NCI-H1930 (cell line): ENCODE measurements at places on chromosomes 16 and 17.
A peak's percentile ranks its signal among the peaks of the same experiment; 100 is the strongest.

- no peak for DNase-seq
Measured at GRCh38 chr17:39951924-39952679, 10.7 kb upstream of the GSDMA start.

DNA sequence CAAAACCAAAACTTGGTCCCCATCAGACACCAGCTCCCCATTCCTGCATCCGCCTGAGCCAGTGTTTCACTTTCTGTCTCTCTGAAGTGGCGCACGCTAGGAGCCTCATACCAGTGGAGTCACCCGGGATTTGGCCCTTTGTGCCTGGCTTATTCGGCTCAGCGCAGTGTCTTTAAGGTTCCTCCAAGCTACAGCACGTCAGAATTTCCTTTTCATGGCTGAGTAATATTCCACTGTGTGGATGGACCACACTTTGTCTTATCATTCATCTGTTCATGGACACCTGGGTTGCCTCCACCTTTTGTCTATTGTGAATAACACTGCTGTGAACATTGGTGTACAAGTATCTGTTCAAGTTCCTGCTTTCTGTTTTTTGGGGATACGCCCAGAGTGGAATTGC, 45.2 kb upstream of the CHMP6 start:
- DNase-seq = no peak

DNA sequence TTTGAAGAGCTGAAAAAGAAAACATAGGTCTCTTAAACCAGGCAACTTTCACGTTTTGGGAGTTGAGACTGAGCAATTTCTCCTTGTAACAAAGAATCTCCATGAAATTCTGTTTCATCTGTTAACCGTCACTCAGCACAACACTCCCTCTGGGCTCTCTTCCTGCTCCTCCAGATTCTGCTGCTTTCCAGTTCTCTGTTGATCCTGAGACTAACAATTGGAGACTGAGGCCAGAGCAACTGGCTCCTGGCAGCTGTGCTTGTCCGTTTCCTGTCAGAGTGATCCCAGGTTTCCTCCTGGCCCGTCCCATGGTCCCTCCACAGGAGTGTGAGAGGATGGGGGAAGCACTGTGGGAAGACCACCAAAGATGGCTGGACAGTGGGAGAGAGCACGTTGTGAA, 32.5 kb downstream of the IST1 start:
- no peak for DNase-seq

DNA sequence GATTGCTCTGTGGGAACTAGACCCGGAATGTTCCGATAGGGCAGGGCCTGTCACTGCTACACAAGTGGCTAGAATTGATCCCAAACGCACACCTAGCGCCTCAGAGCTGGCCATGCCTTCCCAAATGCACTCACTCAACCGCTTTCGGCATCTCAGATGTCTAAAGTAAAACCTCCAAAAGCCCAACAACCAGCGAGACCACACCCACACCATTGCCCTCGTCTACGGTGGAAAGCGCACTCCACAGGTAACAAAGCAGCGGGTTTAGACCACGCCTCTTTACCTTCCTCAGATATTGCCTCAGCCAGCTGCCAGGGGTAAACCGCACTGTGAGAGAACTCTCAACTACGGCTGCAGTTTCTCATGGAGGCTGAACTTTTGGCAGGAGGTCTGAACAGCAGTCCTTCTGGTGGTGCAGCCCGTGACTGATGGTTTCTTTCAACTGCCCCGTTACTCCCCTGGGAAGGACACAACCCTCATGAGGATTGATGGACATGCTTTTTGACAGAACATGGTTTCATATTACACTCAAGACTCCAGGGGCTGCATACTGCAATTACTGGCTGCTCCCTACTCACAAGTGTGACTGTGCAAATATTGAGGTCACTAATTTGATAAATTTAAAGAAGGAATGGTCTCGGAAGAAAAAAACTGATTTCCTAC, 34.5 kb downstream of the USP7 start:
- DNase-seq = no peak

GRCh38 chr17:9537177-9537776, 38.3 kb downstream of the STX8 start:
- no peak for DNase-seq

DNA sequence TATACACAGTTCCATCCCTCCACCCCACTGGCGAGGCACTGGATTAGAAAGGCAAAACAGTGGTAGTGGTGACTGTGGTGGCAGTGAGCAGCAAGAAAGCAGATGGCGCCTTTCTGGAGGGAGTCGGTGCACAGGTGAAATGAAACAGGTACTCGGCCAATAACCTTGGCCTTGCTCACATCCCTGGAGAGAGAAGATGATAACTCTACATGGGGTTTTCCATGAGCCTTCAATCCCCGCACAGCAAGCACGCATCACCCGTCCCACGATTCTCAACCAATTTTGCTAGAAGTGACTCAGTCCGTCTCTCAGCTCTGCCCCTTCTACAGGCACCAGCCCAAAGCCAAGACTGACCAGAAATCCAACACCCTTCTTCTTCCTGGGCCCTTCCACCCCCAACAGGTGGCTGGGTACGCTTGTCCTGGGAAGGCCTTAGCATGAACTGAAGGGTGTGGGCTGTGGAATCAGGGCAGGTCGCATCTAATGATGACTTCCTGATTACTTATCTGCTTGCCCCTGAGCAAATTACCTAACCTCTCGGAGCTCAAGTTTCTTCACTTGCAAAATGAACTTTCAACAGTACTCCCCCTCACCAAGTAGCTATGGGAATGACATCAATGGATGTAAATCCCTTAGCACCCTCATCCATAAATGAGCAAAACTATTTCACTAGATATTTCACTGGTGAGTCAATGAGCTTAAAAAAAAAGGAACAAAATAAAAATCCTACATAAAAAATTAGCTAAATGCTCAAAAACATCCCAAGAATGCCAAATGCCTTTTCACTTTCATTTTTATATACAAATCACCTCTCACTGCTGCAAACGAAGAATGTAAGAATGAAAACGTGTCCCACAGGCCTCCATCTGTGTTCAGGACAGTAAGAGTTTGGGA, 18.0 kb downstream of the XPO6 start:
- DNase-seq = no peak

GRCh38 chr17:17298108-17298507, 5.1 kb upstream of the NT5M start:
- no peak for DNase-seq

- peak; percentile 81 for DNase-seq
Measured at GRCh38 chr17:68200689-68201417, 47.0 kb upstream of the AMZ2 start.

DNA sequence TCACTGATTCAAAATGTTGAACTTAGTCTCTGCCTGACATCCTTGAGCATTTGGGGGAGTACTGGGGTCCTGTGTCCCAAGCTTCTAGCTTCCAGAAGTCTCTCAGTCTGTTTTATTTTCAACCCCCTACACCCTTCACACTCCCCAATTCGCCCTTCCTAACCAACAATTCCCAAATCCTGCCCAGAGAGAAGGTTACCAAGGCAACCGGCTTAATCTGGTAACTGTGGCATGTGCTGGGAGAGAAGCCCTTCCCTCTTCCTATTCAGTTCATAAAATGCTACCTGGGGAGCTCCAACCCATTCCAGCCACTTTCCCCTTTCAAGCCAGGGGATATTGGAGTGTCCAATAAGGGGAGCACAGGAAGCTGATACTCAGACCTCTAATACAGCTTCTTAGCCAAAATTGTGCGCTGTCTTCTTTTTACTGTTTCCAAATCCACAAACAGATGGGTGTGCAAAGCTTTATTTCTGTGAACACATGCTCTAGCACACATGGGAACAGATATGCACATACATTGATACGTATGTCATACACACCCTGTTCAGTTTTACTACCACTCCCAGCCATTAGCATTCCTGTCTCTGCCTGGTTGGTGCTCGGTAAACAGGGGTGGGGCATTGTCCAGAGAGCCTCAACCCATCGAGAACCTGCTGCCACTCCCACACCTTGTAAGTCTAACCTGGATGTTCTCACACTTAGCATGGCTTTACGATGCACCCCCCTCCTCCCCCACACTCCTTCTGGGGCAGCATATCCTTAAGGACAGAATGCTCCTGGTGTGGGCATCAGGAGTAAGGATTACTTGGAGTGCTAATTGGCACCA, 1.1 kb upstream of the RAPGEFL1 start:
- no peak for DNase-seq

DNA sequence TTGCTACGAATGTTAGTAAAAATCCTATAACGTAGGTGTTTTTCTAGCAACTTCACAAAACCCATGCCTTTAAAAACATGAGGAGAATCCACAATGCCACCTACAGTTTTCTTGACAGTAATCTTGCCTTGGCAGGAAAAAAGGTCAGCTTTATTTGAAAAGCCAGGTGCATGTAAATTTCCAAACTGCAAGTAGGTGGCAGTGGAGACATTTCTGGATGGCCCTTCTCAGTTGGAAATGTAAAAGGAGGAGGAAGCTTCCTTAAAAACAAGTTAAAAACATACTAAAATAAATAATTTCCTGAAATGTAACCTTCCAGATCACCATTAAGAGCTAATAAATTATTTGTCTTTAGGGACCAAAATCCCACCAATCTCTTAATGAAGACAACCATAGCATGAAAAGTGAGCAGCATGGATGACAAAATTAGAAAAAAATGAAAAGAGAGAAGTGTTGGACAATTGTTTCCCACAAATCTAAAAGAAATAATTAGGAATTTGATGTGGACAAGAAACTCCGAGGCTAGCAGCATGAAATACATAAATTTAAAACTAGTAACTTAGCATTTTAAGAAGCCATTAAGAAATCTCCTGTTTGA, 152.2 kb downstream of the SNX11 start:
- DNase-seq = peak; percentile 47

- peak; percentile 96 for DNase-seq
Measured at GRCh38 chr16:709566-710499, 4.2 kb upstream of the FBXL16 start.

- DNase-seq = peak; percentile 9
Measured at GRCh38 chr17:30095507-30096244, 20.9 kb upstream of the NSRP1 start.

GRCh38 chr17:57495771-57496170, 239.4 kb downstream of the MSI2 start:
- DNase-seq = no peak

- no peak for DNase-seq
Measured at GRCh38 chr17:73023759-73024158, 68.7 kb downstream of the SLC39A11 start.

GRCh38 chr16:10738231-10739077, 5.2 kb upstream of the NUBP1 start:
- DNase-seq = no peak

DNA sequence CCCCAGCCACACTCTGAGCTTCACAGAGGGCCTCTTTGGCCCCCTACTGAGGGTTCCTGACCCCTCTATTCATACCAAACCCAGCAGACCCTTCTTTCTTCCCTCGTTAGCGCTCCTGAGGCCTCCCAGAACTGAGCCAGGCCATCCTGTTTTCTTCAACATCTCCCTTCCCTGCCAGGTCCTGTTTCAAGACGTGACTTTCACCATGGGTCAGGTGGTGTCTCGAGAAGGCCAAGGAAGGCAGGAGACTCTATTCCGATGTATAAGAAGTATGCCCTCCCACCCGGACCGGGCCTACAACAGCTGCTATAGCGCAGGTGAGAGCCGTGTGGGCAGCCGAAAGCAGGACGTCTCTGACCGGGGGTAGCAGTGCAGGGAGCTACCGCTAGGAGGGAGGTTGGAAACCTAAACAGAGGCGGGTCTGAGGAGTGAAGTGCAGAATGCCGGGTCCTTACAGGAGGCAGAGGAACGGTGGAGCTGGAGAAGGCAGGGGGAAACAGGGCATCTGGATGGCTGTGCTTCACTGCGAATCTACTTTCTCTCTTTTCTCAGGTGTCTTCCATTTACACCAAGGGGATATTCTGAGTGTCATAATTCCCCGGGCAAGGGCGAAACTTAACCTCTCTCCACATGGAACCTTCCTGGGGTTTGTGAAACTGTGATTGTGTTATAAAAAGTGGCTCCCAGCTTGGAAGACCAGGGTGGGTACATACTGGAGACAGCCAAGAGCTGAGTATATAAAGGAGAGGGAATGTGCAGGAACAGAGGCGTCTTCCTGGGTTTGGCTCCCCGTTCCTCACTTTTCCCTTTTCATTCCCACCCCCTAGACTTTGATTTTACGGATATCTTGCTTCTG, 1.3 kb upstream of the SENP3 start:
- DNase-seq = no peak

DNA sequence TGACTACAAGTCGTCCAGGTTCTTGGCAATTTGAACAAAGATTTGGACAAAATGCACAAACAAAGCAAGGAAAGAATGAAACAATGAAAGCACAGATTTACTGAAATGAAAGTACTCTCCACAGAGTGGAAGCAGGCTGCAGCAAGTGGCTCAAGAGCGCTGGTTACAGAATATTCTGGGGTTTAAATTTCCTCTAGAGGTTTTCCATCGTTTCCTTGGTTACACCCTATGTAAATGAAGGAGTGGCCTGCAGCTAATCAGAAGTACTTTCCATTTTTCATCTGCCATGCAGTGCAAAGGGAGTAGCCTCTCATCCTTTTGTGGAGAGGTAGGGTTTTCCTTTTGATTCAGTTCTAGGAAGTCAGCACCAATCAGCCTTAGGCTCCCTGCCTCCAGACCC, 11.8 kb downstream of the STXBP4 start:
- no peak for DNase-seq

- no peak for DNase-seq
Measured at GRCh38 chr16:80735846-80736245, 68.6 kb downstream of the CDYL2 start.

DNA sequence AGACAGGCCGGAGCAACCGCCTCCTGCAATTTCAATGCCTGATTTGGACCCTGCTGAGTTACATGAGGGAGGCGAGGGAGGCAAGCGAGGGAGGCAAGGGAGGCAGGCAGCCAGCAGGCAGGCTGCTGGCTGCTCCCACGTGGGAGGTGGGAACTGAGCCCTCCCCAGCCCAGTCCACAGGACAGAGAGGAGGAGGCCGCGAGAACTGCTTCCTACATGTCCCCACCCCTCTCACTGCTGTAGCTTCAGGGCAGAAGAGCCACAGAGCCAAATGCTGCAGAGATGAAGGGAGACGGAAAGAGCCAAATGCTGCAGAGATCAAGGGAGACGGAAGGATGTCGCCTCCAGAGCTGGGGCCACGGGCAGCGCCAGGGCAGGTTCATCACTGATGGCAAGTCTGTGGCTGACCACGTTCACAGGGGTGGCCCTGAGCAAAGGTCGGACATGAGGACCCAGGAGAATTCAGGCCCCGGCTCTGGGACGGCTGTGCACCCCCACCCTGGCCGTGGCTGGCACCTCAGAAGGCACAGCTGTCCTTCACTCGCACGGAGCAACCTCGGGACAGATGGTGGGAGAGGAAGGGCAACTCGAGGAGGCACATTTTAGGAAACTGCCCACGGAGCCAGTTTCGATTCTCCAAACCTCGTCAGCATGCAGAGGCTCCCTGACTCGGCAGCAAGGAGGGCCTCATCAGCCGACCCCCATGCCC, 21.5 kb downstream of the RPH3AL start:
- no peak for DNase-seq
